ENCODE measurements at places on chromosomes 7 and 10.
A peak's percentile ranks its signal among the peaks of the same experiment; 100 is the strongest.

- peak; percentile 73 for DNase-seq
Measured at GRCh38 chr7:16644636-16645592, 640 bp downstream of the ANKMY2 start.

DNA sequence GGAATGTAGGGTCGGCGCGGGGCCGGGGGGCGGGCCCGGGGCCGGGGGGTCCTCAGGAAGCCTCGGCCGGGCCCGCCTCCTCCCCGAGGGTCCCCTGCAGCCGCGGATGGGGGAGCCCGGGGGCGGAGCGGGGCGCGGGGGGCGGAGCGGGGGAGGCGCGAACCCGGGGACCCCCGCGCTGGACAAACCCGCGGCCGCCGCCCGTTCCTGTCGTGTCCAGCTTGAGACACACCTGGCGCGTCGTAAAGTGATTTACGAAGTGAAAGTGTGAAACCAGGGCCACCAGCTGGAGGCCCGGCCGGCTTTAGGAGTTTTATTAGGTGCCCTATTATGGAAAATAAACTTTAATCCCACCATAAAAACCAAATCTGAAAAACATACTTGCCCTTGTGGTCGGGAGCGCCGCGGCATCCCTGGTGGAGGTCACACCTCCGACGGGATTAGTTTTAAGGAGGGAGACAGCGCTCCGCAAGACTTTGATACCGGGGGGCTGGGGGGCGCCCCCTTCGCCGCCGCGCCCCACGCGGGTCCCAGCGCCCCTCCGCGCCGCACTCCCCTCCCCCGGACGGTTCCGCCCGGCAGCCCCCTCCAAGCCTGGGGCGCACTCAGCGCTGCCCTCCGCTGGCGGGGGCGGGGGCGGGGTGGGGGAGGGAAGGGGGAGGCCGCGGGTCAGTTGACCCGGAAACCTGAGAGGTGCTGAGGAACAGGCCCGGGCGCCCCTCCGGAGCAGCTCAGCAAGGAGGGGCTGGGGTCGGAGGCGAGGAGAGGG lies 10.3 kb downstream of the MNX1 start:
- DNase-seq: peak; percentile 76

GRCh38 chr7:55558962-55559920 lies 13.1 kb downstream of the VOPP1 start:
- no peak for DNase-seq

DNA sequence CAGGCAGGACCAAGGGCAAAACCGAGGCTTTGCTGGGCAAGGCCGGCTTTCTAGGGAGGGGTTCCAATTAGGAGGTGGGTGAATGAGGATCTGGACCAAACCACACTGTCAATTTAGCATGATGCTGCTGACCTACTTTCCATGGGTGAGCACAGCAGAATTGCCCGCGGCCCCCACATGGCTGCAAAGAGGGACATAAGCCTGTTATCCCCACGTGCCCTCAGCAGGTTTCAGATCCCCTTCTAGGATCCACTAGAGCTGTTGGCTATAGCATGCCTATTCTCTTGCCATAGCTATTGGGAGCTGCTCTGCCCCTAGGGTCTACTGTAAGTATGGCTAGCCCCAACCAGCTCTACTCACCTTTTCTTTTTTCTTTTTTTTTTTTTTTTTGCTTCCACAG lies 102.8 kb downstream of the COL13A1 start:
- DNase-seq: no peak

DNA sequence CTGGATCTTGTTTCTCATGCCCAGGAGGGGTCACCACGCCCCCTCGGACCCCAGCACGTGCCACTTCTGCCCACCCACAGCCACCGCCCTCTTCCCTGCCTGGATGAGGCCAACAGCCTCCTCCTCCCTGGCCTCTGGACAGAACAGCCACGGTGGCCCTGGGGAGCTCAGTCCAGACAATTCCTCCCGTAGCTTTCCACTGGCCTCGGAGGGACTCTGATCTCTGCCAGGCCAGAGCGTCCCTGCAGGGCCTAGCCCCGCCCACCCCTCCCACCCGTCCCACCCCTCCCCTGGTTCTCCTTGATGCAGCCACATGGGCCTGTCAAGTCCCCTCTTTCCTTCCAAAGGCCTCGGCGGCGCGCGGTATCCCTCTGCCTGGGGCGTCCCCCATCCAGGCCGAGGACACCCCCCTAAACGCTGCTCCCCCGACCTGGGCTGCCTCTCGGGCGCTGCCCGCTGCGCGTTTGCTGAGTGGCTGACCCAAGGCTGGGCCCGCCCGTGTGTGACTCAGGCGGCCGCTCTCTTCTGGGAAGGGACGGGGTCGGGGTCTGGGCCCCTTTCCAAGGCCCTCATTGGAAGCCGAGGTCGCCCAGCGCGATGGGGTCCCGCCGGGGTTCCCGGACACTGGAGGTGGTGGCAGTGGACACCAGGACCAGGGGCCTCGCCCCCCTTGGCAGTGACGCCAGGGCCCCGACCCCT lies 557 bp downstream of the TMEM120A start:
- peak; percentile 90 for DNase-seq

- DNase-seq: no peak
Measured at GRCh38 chr7:111756687-111757178, 194.4 kb upstream of the IMMP2L start.

DNA sequence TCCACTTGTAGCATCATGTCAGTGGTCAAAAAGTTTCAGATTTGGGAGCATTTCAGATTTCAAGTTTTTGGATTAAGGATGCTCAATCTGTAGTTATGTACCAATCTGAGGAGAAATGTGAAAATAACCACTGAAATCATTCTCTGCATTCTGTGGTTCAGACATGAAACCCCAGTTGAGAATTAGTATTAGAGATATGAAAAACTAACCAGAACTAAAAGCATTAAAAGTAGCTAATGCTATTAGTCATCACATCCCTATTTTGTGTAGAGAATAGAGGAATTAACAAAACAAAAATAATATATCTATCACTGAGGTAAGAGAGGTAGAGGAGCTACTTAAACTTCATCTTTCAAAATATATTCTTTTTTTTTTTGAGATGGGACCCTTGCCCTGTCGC lies 28.0 kb downstream of the MICU1 start:
- no peak for DNase-seq

- no peak for DNase-seq
Measured at GRCh38 chr10:47047127-47047504, 135.9 kb downstream of the PTPN20 start.

- DNase-seq: no peak
Measured at GRCh38 chr7:99379043-99379577, 4.6 kb downstream of the ARPC1B start.

- DNase-seq: no peak
Measured at GRCh38 chr10:103742824-103743223, 112.6 kb downstream of the SH3PXD2A start.

DNA sequence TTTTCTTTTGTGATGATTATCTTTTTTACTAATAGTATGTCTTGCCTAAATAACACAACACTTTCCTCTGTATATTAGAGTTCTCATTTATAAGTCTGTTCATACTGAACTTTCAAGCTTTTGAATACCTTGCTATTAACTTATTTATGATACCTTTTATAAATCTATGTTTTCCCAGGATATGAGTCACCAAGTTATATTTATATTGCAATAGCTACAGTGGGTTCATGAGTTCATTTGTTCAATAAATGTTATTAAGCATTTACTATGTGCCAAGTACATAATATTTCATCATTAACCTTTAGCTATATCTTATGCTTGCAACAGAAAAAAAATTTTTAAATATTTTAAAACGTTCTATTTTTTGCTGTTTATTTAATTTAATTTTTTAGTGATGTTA lies 18.3 kb downstream of the CLCN1 start:
- no peak for DNase-seq

- peak; percentile 85 for DNase-seq
Measured at GRCh38 chr10:96512524-96513304, 1.0 kb downstream of the TLL2 start.

DNA sequence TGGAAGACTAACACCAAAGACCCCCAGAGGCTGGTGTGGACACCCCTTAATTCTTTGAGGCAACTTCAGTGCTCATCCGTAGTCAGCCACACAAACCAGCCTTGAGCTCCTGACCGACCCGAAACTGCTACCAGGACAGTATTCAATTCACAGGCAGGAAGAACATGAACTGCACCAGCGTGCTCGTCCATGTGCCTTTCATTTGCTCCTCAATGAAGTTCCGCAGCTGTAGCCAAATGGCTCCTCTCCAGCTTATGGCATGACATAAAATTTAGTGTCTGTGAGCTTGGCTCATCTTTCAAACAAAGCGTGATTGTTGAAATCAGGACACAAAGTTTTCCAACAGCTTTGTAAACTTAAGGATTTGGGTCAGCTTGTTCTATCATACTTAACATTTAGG lies 144.1 kb upstream of the FAM171A1 start:
- DNase-seq: no peak

- peak; percentile 49 for DNase-seq
Measured at GRCh38 chr7:158111049-158111751, 476.4 kb downstream of the PTPRN2 start.

DNA sequence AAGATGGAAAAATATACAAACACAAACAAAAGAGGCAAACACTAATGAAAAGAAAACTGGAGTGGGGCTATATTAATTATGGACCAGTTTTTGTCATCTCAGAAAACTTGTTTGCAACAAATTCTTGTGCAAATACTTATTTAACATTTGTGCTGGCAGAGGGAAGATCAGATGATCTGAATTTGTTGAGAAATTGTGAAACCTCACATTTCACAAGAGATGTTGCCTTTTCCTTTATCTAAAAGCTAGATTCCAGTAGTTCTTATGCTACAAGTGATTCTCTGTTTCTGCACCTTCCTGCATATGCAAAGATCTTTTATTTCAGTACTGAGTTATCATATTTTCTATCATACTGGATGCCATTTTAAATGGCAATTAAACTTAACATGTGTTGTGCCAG lies 320.7 kb downstream of the SUGCT start:
- DNase-seq: no peak

DNA sequence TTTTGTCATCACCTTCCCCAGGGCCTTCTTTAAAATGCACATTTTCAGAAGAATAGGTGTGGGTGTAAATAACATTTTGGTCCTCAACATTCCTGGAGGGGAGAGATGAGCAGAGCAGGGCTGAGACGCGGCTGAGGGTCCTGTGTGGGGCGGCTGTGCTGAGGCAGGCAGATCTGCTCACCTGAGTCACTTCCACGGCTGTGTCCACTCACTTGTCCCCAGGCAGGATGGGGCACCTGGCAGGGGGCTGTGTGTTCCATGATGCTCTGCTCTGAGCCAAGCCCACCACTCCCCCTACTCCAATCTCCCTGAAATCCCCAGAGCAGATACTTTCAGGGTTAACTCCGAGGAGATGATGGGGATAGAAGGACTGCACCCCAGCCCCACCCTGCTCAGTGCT lies 93.8 kb downstream of the GLRX3 start:
- no peak for DNase-seq

DNA sequence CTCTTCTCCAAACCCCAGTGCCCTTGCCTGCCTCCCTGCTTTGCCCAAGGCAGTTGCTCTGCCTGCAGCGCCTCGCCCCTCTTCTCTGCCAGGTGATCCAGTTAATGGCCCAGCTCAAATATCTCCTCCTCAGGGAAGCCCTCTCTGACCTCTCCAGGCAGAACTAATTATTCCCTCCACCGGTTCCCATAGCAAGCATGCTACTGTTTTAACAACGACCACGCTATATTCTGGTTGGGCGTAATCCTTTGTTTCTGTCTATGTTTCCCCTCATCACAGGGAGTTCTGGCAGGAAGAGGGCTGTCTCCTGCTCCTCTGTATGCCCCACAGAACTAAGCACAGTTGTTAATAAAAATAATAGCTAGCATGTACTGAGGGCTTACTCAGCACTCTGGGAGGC lies 36.8 kb upstream of the R3HCC1L start:
- no peak for DNase-seq

DNA sequence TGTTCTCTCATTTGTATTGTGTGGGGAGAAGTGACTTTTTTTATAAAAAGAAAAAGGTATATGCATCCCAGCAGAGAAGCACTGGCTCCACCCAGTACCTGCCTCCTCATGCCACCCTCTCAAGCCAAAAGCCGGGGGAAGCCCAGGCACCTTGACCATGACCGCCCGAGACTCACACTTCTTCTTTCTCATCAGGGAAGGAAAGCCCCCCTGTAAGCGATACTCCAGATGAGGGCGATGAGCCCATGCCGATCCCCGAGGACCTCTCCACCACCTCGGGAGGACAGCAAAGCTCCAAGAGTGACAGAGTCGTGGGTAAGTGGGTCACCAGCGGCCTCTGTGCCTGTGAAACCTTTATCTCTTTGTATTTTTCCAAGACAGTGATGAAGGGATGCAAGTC lies 22.9 kb downstream of the IKZF1 start:
- DNase-seq: no peak

- no peak for DNase-seq
Measured at GRCh38 chr7:155224116-155224811, 73.4 kb upstream of the INSIG1 start.

DNA sequence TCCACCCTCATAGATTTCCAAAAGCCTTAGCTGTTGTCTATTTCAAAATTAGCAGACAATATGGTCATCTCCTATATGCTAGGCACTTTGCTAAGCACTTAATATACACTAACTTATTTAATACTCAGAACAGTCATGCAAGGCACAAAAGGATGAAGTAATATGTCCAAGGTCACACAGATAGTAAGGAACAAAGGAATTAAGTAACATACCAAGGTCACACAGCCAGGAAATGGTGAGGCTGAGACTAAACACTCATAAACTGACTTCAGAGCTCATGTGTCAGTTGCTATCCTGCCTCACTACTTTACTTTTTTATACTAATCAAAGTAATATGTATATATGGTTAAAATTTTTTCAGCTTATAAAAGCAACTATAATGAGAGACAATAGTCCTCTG lies 23.6 kb upstream of the HIBADH start:
- DNase-seq: no peak

DNA sequence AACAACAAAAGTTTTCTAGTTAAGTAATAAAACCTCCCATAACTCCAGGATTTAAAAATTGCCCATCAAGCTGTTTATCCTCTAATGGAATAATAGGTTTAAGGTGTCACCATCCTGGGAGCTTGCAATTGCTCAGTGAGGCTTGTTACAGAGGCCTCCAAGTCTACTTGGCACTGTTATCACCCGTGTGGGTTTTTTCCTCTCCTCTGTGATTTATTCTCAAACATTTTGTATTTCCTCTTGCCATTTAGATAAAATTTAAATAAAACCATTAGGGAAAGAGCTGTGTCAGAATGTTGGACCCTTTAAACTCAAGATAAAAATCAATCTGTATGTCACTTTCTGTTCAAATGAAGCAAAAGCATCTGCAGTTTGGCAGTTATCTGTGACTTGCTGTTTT lies 202.6 kb downstream of the GALNT17 start:
- no peak for DNase-seq

- no peak for DNase-seq
Measured at GRCh38 chr7:123024989-123025758, 29.7 kb upstream of the TAS2R16 start.

DNA sequence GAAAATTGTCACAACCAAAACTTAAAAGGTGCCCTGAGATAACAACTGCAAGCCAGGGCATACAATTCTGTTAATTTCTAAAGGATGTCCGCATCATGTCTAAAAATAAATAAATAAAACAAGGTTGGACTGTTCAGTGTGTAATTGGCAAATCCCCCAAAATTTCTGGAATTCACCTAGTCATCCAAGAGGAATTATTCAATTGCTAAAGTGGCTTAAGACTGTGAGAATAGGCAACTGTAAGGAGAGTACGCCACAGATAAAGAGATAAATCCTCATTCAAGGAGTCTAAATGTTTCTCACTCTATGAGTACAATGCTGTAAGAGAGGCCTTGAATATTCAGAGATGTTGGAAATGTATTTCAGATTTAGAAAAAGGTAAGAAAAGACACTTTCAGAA lies 37.2 kb downstream of the PIK3AP1 start:
- no peak for DNase-seq

- DNase-seq: no peak
Measured at GRCh38 chr7:37999673-38000072, 79.2 kb downstream of the EPDR1 start.

GRCh38 chr7:100865372-100865911 lies 1.7 kb upstream of the TRIP6 start:
- DNase-seq: no peak

Measured in upper lobe of left lung (tissue), 6 donors.